ENCODE measurements at places on chromosomes 3 and 15.

- DNase-seq, result no peak
These were observed 17.1 kb upstream of the TPM1 start for GRCh38 chr15:63025460-63025859.

GRCh38 chr3:191235331-191236314 lies 36.6 kb downstream of the OSTN start:
- DNase-seq, result no peak

- no peak for DNase-seq
These were observed 135.0 kb downstream of the SPATA16 start for GRCh38 chr3:173006006-173006405.

DNA sequence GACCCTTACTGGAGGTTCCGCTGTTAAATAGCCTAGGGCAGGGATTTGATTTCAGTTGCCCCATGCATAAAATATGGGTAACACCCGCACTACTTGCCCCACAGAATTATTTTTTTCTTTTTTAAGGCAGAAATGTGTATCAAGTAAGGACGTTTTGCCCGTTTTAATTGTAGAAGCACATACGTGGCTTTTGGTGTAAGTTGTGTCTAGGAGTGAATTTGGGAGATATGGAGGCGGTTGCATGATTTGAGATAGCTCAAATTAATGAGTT lies 636 bp upstream of the LRRC58 start:
- DNase-seq, result no peak

GRCh38 chr15:101123222-101123910 lies 128.5 kb downstream of the CHSY1 start:
- DNase-seq, result no peak

DNA sequence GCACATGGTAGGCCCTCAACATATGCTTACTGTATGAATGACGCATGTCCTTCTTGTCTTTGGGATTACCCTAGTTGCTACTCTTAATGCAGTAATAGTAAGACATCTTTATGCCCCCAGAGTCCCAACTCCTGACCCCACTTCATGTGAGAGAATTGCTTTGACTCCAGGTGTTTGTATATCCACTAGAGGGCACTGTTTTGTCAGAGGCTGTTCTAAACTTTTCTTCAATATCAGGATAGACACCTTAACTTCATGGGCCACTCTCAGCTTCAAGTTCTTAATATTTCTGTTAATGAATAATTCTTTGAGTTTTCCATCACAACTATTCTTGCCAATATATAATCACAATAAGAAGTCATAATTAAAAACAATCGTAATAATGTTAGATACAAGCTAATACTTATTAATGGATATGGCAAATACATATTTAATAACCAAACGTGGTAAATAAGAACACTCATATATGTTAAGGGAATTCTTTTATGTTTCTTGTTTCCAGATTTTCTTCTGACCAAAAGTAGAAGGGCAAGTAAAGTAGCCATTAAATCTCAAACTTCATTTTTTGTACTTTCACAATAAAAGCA lies 337.2 kb upstream of the DNAJC19 start:
- DNase-seq, result no peak

GRCh38 chr3:129864519-129864918 lies 29.0 kb downstream of the TMCC1 start:
- no peak for DNase-seq
